ENCODE measurements at places on chromosomes 4 and X. TPM values are rescaled to one million over a fixed set of nuclear protein-coding genes. Genes with fewer than 3 reads are reported as not detected.

Gene MAGEA4
- total RNA-seq, result not detected

Gene HOPX
- total RNA-seq, result 82.1 TPM

Gene DDX53
- total RNA-seq, result not detected

Gene SORBS2
- 776 TPM for total RNA-seq

Gene NRK
- total RNA-seq, result 0.61 TPM

Gene FHL1
- total RNA-seq, result 255 TPM

Gene FGFBP2
- 6.3 TPM for total RNA-seq

Gene ASB9
- 0.96 TPM for total RNA-seq

Gene MYOZ2
- 605 TPM for total RNA-seq

Gene S100P
- total RNA-seq, result 1.5 TPM

Gene HMX1
- not detected for total RNA-seq

Gene MBTPS2
- 12.4 TPM for total RNA-seq

Gene CFP
- total RNA-seq, result 6.1 TPM

Gene AREG
- 4.5 TPM for total RNA-seq

Gene DCAF8L2
- not detected for total RNA-seq

Gene LRIT3
- 0.06 TPM for total RNA-seq

Gene MAGEB10
- total RNA-seq, result not detected

Gene TCEAL7
- total RNA-seq, result 9.3 TPM

Gene MAGEC3
- not detected for total RNA-seq

Gene SERPINA7
- total RNA-seq, result not detected

Gene UGT2B15
- total RNA-seq, result not detected

Gene COX18
- 14.6 TPM for total RNA-seq

Gene BTC
- total RNA-seq, result 0.40 TPM

Gene CXCL5
- total RNA-seq, result not detected

Gene CDKN2AIP
- total RNA-seq, result 10.1 TPM

Gene GRK4
- 11.9 TPM for total RNA-seq

Gene GNRHR
- total RNA-seq, result not detected

Gene CLGN
- 89.5 TPM for total RNA-seq

Gene EIF1AX
- 57.7 TPM for total RNA-seq

Gene MAGEA2B
- not detected for total RNA-seq

Gene CT55
- not detected for total RNA-seq

Gene RPL34
- total RNA-seq, result 878 TPM

Gene KLKB1
- total RNA-seq, result 1.6 TPM

Gene SCML2
- total RNA-seq, result 1.2 TPM

Gene USP51
- total RNA-seq, result 4.1 TPM

Gene SCRG1
- total RNA-seq, result 2.1 TPM

Gene HERC5
- 4.1 TPM for total RNA-seq

Gene HS6ST2
- total RNA-seq, result not detected

Gene ERAS
- total RNA-seq, result not detected

Gene CSN3
- not detected for total RNA-seq

Gene ALPK1
- total RNA-seq, result 7.9 TPM

Gene IL13RA2
- not detected for total RNA-seq

Measured in right cardiac atrium (tissue), 5 donors.